CD8-positive, alpha-beta T cell (primary cell): ENCODE measurements at places on chromosomes 1 and 21.
A peak's percentile ranks its signal among the peaks of the same experiment; 100 is the strongest.

- DNase-seq: no peak
Observed at GRCh38 chr1:38129473-38129872, 82.9 kb upstream of the POU3F1 start.

GRCh38 chr1:198717510-198717909 is 78.7 kb downstream of the PTPRC start:
- no peak for DNase-seq

DNA sequence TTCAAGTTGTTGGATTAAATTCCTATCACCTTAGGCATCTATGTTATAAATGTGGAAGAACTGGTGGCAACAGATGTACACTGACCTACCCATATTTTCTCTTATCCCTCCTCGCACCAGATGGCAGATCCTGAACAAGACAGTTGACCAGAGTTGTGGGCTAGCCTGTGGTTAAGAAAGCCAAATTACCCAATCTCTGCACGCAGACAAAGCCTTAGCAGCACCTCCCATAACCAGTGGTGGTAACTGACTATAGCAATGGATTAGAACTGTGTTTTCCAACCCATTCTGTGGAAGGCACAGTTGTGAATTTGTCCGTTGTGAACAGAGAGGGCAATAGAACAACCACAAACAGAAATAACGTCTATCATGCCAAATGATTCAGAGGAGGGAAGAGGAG is 20.6 kb downstream of the ABCB10 start:
- DNase-seq: no peak

- DNase-seq: no peak
Observed at GRCh38 chr21:41537356-41537755, 29.4 kb upstream of the TMPRSS2 start.

DNA sequence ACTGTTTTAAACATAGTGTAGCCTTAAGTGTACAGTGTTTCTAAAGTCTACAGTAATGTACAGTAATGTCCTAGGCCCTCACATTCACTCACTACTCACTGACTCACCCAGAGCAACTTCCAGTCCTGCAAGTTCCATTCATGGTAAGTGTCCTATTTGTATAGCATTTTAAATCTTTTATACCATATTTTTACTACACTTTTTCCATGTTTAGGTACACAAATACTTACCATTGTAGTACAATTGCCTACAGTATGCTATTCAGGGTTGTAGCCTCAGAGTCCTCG is 3.6 kb upstream of the S100A10 start:
- no peak for DNase-seq

GRCh38 chr1:167516404-167517388 is 1.6 kb downstream of the CD247 start:
- no peak for DNase-seq

GRCh38 chr1:77267035-77267434 is 14.8 kb upstream of the AK5 start:
- DNase-seq: no peak

DNA sequence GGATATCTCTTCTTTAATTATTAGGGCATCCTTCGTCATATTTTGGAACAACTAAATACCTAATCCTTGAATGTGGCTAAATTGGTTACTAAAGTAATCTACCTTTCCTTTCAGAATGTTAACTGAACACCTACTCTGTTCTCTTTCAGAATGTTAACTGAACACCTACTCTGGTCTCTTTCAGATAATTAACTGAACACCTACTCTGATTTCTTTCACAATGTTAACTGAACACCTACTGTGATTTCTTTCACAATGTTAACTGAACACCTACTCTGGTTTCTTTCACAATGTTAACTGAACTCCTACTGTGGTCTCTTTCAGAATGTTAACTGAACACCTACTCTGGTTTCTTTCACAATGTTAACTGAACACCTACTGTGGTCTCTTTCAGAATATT is 21.9 kb downstream of the RAB7B start:
- DNase-seq: no peak

GRCh38 chr1:53485478-53486394 is 26.5 kb downstream of the DMRTB1 start:
- DNase-seq: peak; percentile 40

GRCh38 chr1:11054666-11055065 is 5.2 kb downstream of the SRM start:
- DNase-seq: no peak

DNA sequence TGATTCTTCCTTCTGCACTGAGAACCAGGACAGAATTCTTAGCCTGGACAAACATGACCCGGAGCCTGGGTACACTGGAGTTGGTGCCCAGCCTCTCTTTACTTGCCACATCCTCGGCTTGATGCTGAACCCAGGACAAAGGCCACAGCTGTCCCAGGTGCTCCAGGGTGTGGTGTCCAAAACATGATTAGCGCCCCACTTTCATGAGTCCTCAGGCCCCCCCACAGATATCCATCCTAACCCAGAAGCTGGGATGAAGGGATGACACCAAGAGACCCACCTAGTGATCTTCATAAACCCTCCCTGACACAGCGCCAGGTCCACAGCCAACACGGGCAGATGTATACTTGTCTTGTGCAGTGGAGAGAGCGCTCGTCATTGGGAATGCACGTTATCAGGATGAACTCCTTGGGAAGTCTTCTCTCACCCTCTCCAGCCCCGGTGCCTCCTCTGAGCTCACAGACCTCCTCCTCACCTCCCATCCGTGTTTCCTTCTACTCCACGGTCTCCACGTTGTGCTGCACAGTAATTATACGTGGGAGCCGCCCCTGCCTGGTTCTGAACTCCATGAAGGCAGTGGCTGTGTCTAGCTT is 3.6 kb downstream of the ABCA4 start:
- DNase-seq: no peak

GRCh38 chr21:28773036-28773435 is 219.6 kb downstream of the LTN1 start:
- no peak for DNase-seq

DNA sequence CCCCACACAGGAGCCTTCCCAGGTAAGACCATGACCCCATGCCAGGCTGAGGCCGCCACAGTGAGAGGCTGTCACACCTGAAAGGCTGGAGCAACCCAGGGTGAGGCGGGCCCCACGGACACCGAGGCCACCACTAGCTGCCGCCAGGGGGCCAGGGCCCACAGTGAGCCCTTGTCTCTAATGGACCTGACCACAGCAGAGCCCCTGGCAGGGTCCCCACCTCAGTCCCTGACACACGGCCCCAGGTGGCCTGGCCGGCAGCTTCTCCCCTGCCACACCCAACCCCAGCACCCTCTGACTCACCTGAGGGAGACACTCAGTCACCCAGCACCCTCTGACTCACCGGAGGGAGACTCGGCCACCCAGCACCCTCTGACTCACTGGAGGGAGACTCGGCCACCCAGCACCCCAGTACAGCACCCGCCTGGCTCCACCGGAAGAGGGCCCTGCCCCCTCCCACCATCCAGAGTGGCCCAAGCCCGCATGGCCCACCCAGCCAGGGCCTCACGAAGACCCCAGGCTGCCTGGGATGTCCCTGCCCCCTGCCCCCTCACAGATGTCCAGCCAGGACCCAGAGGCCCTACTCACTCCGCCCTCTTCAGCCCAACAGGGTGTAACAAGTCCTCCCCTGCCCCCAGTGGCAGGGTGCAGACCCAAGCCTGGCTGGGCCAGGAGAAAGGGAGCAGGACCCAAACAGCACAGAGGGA is 4.4 kb downstream of the DVL1 start:
- DNase-seq: no peak

- DNase-seq: no peak
Observed at GRCh38 chr1:173758980-173759379, 44.2 kb downstream of the KLHL20 start.

DNA sequence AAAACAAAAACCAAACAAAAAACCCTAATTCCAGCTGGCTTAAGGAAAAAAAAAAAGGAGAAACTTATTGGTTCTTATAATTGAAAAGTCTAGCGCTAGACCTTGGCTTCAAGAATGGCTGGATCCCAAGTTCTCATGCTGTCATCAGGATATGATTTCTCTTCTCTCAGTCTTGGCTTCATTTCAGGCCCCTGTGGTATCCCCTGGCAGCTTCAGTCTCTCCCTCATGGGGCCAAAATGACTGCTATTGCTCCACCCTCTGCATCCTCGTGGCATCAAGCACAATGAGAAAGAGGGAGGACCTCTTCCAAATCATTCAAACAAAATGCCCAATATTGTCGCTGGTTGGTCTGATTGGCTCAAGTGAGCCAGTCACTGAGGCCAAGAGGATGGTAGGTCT is 80.7 kb downstream of the GIPC2 start:
- DNase-seq: no peak

DNA sequence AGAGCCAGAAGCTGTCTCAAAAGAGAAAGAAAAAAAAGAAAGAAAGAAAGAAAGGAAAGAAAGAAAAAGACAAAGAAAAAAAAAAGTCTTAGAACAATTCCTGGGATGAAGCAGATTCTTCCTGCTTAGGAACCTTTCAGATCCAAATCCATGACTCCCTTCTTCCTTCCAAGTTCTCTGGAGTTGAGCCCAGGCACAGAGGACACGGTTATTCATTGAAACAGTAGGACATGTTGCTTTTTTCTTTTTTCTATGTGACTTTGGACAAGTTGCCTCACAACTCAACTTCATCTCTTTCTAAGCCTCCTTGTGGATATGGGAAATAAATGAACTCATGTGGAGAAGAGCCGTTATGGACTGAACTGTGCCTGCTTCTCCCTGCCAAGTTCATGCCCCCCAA is 14.7 kb upstream of the TNFRSF8 start:
- no peak for DNase-seq

DNA sequence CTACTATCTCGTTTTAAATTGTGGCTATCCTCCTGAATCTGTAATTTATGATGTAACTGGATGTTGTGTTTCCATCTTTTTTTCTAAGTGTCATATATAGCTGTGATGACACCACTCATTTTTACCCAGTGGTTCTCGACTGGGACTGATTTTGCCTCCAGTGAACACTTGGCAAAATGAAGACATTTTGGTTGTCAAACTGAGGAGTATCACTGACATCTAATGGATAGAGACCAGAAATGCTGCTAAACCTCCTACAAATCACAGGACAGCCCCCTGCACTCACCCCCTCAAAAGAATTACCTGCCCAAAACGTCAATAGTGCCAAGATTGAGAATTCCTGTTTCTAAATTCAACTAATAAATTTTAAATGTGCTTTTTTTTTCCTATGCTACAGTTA is 1.9 kb downstream of the TRMT13 start:
- DNase-seq: peak; percentile 9

DNA sequence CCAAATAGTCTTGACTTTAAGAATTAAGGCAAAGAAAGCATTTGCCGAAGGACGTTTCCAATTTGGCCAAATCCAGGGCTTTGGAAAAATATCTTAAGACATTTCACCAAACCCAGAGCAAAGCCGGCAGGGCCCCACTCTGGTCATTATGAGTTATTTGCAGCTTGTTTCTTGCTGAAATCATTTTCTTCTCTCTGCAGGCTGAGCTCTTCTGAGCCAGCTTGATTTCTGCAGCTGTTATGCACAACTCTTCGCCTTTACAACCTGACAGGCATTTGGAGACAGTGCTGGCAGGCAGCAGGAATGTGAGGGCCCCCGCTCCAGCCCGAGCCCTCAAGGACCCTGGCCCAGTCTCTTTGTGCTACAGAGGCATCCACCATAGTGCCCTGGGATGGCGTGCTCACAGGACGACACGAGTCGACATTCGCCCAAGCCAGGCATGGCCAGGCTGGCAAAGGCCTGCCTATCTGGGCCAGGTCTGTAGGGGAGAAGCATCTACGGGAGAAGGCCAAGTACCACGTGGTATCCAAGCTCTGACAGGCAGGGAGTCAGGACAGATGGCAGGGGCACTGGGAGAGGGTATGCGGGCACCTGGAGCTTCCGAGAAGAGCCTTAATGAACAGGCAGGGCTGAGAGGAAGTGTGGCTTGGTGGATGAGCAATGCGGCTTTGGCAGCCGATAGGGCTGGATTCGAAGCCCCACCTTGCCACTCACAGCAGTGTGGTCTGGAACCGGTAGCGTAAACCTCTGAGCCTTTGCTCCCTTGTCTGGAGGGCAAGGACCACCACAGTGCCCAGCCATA is 32.3 kb downstream of the SYF2 start:
- DNase-seq: no peak

DNA sequence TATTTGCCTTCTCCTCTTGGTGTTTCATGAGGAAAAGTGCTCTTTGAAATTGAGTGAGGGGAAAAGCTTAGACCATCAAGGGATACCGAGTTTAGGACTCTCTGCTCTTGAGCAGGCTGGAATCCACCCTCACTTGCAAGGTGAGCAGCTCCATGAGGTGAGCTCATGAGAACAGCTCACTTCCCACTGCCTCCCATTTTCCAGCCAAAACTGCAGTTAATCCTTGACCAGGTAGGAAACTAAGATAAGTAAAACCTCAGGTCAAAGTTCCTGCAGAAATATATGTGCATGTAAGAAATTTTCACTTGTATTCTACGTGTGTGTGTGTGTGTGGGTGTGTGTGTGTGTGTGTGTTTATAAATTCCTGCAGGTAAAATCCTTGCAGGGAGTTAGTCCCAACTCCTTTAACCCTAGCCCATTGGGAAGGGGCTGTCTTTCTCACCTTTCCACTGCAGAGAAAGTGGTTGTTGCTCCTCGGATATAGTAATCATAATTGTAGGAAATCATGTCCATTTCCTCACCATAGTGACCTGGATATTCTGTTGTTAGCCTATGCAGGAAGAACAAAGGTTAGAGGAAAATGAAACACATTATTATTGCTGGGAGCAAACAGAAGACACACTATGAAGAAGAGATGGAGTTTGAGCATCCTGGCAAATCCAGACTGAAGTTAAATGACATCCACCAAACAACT is 28.3 kb downstream of the DPT start:
- no peak for DNase-seq

DNA sequence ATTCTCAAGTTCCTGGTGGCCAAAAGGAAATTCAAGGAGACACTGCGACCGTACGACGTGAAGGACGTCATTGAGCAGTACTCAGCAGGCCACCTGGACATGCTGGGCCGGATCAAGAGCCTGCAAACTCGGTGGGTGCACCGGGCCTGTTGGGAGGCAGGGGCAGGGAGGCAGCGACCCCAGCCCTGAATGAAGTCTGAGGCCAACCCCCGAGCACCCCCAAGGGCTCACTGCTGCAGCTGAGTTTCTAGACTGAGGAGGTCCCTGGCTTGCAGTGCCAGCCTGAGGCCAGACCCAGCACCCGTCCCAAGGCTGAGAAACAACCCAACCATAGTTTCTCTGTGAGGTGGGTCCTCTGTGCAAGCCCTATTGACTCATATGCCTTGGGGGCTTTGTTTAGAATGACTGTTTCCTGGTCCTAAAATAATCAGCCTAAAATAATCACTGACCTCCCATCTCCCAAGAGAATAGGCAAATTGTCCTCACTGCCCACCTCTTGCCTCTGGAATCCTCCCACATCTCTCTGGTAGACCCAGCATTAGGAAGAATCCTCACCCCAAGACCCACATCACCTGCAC is 27.1 kb downstream of the CITED4 start:
- no peak for DNase-seq

DNA sequence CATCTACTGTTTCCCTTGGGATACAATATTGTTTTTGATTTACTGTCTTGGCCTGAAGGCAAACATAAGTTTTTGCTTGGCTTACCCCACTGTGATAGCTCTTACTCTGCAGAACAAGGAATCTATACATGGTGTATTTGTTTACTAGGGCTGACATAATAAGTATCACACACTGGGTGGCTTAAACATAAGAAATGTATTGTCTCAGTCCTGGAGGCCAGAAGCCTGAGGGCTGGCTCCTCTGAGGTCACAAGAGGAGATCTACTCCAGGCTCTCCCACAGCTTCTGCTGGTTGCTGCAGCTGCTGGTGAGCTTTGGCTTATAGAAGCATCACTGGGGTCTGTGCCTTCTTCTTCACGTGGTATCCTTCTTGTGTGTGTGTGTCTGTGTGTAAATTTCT is 30.7 kb upstream of the IGSF5 start:
- no peak for DNase-seq
